AG09309 (cell line): ENCODE measurements at places on chromosomes 5 and 9.

- DNase-seq, result no peak
These were observed 14.4 kb upstream of the GALNT10 start for GRCh38 chr5:154176181-154176580.

DNA sequence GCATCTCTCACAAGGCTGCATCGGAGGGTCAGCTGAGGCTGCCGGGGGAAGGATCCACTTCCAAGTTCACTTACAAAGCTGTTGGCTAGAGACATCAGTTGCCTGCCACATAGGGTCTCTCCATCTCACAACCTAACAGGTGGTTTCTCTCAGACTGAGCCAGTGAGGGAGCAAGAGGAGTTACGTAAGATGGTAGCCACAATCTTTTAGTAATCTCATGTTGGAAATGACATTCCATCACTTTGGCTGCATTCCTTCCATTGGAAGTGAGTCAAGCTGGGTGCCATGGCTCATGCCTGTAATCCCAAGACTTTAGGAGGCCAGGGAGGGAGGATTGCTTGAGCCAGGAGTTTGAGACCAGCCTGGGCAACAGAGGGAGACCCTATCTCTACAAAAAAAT is 7.4 kb upstream of the GRK6 start:
- peak; percentile 20 for DNase-seq

DNA sequence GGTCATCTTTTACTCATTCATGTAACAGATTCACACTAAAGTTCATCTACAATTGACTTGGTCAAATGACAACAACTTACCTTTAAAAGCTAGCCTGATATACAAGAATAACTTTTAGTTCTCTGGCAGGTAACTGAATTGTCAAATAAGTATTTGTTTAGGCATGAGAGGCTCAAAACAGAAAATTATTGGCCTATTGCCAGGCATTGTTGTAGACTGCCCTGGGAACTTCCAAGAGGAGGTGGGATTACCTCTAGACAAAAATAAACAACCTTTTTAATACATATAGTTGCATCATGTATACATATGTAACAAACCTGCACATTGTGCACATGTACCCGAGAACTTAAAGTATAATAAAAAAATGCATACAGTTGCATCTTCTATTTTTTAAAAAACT is 18.2 kb upstream of the SLCO4C1 start:
- DNase-seq, result no peak

DNA sequence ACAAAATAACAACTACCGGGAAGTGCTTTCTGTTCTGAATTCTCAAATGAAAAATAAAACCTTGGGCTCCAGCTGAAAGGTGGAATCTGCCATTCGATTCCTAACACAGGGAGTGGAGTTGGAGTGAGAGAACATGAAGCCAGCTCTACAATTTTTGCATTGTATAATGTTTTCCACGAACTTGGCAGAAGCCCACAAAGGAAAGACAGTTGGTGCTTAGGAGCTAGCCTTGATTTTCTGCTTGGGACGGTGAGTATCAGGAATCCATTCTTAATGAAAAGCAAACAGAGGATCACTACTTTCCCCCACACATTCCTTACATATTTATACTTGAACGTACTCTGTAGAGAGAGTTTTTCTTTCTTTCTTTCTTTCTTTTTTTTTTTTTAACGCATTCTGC is 74.2 kb upstream of the FBXL7 start:
- DNase-seq, result no peak

GRCh38 chr9:111909444-111909843 is 12.8 kb downstream of the UGCG start:
- no peak for DNase-seq

DNA sequence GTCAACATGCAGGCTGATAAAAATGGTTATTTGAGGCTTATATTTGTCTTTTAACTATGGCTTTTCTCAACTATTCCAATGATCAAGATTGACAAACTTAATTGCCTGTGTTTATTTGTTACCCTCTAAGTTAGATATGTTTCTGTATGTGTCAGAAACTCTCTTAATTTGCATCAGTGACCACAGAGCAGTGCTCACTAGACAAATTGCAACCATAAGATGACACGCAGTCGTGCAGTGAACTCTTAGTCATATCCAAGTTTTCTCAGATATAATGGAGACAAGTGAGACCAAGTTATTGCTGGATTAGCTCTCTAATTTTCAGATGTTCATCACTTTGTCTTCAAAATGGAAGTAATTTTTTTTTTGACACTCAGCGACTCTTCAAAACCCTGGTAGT is 342.2 kb upstream of the RFX3 start:
- no peak for DNase-seq
